ENCODE measurements at places on chromosomes 1 and 21.

DNA sequence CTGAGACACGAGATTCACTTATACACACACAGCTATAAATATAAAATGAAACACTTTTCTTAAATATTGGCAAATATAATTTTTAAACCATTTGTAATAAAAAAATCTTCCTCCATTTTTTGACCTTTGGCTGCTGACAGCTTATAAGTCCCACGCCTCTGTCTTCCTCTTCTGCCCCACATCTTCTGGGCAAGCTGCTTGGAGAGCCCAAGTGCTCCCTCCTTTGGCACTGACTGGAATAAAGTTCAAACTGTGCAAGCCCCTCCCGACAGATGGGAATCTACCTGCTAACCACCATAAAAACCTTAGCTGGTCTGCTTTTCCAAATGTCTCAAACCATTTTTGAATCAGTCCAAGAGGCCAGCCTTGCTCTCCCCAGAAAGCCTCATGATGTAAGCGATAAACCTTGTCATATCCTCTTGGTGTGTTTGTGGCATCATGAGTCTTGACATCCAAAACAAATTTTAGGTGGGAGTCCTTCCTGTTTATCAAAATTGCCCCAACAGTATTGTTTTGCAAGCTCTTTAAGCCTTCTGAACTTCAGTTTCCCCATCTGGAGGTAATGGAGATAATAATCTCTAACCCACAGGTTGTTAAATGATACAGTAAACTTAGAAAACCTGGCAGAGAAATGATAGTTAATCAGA, 99.8 kb downstream of the SNX7 start:
- no peak for DNase-seq

DNA sequence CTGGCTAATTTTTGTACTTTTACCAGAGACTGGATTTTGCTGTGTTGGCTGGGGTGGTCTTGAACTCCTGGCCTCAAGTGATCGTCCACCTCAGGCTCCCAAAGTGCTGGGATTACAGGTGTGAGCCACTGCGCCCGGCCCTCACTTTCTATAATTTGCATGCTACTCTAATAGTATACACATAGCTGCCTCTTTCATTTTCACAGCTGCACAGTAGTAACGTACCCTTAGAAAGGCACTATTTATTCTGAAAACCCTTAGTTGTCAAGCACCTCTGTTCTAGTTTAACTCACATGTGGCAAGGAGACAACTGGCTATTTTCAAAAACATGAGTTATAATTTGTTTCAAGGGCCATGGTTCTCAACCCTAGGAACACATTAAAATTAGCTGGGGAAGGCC, 17.2 kb downstream of the TPM3 start:
- no peak for DNase-seq

- no peak for DNase-seq
Observed at GRCh38 chr1:213123536-213123935, 72.5 kb downstream of the RPS6KC1 start.

DNA sequence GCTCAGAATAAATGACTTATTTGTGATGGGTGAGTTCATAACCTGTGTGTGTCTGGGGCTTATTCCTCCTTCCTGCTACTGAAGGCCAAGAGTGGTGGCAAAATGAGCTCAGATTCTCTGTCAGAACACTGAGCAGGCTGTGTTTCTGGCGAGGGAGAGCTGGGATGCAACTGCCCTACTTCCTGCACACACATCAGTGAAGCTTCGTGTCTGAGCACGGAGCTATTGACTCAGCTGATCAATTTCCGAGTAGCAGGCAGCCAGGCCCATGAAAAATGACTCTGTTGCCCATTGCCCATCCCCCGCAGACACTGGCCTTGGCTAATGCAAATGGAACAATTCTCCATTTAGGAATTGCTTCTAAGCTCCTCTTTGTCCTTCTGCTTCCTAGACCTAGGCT, 27.7 kb downstream of the TNR start:
- no peak for DNase-seq

- DNase-seq, result no peak
Observed at GRCh38 chr1:43505077-43505780, 25.5 kb upstream of the PTPRF start.

All from activated T-cell treated with anti-CD3 and anti-CD28 coated beads for 4 hours (primary cell).